Activated CD4-positive, alpha-beta T cell treated with anti-CD3 and anti-CD28 coated beads for 4 hours (primary cell): ENCODE measurements at places on chromosomes 11 and 22.

DNA sequence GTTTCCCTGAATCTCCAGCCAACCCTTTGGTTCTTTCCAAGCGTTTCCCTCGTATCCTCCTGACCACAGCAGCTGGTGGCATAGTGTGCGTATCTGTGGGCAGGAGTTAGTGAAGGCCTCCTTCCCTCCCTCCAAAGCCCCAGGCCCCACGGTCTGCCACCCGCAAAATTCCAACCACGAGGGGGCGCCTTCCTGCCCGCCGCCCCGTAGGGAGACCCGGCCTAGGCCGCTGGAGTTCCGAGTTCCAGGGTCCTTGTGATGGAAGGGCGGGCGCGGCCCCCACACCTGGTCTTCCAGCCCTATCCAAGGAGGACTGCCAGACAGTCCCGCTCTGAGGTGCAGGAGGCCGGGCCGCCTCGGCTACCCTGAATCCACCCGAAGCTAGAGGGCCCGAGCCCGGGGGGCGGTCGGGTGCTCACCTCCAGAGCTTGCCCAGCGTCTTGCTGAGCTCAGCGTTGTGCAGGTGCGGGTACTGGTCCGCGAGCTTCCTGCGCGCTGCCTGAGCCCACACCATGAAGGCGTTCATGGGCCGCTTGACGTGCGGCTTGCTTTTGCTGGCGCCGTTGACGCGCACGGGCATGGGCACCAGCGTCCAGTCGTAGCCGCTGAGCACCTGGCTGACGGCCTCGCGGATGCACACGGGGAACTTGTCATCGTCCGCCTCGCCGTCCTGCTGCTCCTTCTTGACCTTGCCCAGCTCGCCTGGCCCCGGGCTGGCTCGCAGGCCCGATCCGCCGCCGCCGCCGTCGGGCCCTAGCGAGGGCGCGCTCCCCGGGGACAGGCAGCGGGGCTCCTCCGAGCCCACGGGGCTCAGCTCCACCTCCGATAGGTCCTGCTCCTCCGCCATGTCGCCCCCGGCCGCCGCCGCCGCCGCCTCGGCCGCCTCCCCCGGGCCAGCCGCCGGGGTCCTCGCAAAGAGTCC, 1.2 kb downstream of the SOX10 start:
- no peak for DNase-seq

GRCh38 chr11:70296681-70297080, 26.2 kb downstream of the PPFIA1 start:
- no peak for DNase-seq

DNA sequence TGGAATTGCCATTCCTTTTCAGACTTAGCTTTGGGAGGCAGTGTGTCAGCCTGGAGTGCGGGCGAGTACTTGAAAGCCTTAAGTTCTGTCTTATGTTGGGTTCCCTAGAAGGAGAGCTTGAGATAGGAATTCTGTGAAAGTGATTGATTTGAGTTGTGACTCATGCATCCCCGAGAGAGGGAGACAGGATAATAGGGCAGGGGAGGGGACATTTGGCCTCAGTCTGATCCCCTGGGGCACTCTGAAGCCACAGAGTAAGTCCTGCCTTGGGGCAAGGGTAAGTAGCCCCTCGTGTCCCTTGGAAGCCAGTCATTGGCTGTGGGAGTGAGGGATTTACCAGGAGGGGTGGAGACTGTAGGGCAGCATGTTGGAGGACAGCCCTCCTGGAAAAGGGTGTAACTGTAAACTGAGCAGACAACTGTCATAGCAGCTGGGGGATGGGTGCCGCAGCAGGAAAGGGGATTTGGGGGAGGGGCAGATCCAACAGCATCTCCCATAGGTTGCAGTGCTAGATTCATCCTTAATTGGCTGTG, 44.0 kb downstream of the KIAA1671 start:
- no peak for DNase-seq

GRCh38 chr11:16454289-16454863, 98.0 kb upstream of the SOX6 start:
- no peak for DNase-seq

GRCh38 chr11:64856382-64857227, 12.2 kb upstream of the CDC42BPG start:
- peak; percentile 50 for DNase-seq

GRCh38 chr11:58531865-58532341, 24.0 kb upstream of the OR5B21 start:
- DNase-seq: no peak

DNA sequence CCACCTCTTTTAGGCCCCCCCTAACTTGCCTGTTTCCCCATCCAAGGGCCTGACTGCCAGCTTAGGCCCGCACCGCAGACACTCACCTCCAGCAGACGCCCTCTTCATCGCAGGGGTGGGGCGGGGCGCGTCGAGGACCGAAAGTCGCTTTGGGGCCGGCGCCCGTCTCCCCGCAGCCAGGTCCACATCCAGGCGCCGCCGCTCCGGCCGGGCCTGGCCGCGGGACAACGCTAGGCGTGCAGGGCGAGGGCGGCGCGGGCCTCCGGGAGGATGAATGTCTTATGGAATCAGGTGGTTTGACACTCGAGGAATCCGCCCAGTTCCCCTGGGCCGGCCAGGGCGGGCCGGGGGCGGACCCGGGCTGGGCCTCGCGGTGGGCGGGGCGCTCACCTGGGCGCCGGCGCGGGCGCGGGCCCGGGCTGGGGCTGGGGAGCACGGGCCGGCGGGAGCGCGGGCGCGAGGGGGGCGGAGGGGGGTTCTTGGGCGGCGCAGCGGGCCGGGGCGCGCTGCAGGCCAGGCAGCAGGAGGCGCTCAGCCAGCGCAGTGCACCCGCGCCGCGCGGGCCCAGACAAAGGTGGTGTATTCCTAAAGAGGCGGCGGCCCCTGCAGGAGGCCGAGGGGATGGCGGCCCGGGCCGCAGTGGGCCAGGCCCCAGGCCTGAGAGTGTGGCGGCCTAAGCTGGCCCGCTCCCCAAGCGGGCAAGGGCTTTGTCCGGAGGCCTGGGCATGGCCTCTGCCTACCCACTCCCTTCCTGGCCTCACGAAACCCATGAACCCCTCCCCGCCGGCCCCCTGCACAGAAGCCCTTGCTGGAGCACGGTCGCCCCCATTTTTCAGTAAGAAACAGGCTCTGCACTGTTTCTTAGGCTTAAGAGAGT, 177.6 kb downstream of the IGLL1 start:
- peak; percentile 24 for DNase-seq

GRCh38 chr11:120710354-120711131, 199.0 kb downstream of the GRIK4 start:
- DNase-seq: no peak

DNA sequence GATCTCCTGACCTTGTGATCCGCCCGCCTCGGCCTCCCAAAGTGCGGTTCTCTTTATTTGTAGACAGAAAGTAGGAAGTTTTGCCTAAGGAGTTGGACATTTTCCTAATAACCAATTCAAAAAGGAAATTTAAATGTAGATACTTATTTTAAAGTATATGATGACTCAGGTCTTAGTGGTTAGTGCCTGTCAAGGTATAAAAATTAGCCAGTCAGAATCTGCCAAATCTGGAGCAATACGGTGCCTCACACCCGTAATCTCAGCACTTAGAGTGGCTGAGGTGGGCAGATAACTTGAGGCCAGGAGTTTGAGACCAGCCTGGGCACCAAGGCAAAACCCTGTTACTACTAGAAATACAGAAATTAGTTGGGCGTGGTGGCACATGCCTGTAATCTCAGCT, 86.7 kb upstream of the RASSF10 start:
- no peak for DNase-seq

- no peak for DNase-seq
These were observed 93.1 kb downstream of the C11orf58 start for GRCh38 chr11:16831316-16832192.

DNA sequence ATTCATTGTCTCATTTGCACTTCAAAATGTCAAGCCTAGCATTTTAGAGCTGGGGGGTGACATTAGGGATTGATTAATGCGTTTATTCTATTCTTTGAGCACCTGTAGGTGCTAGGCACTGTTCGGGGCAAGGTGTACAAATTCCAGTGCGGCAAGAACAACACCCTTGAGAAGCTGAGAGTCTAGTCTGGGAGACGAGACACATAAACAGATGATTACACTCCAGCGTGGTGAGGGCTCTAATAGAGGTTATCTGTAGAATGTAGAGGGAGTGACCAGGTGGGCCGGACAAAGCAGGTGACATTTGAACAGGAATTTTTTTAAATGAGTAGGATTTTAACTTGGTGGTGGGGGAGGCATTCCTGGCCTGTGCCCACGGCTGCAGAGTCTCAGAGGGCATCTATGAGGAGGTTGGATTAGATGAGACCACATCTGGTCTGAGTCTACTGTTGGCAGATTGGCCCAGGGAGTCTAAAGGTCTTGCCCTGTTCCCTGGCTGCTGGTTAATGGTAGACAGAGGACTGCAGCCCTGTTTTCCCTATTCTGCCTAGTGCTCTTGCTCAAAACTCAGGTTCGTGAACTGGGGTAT, 970 bp downstream of the CAT start:
- no peak for DNase-seq

DNA sequence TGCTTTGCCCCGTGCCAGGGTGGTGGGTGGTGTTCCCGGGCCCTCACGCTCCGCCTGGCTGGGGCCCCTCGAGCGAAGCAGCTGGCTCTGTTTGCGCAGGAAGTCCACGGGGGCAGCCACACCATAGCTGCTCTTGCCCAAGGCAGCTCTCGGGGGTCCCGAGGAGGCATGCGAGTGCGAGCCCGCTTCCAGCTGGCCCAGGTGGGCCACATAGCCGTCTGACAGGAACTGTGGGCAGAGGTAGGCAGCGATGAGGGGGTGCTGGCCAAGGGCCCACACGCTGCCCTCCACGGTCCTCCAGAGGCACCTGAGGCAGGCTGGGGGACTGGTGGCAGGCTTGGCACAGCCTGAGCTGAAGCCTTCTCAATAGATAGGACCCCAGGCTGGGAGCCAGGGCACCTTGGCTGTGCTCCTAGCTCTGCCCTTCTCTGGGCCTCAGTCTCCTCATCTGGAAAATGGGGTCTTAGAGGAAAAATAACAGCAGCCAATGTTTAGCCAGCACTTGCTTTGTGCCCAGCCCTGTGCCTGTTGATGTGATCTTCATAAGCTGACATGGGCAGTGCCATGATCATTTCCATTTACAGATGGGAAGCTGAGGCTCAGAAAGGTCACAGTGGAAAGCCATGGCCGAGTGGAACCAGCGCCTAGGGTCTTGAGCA, 9.4 kb downstream of the AIP start:
- no peak for DNase-seq

- DNase-seq: no peak
These were observed 52.4 kb downstream of the PICALM start for GRCh38 chr11:86016451-86016850.
